ENCODE measurements at places on chromosomes 16 and 17.

DNA sequence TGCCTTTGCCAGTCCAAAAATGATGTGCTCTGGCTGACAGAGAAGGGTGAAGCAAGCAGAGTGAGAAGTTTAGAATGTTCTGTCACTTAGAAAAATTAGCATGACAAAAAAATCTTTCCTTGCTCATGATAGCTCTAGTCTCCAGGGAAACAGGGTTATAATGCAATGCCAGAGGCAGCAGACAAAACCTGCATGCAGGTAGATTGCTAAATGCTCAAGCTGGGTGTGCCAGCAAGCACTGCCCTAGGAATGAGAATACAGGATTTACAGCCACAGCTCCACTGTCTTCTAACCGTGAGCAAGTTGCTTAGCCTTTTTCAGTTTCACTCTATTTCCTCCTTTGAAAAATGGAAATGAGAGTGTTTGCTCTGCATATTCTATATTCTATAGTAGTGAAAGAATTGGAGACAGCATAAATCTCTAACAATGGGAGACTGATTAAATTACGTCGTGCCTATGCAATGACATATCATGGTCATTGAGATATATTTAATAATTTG is 516.6 kb upstream of the C16orf82 start:
- no peak overlapping the region for H3K27ac ChIP-seq
- DNase-seq: no peak
- no peak overlapping the region for H3K4me3 ChIP-seq

DNA sequence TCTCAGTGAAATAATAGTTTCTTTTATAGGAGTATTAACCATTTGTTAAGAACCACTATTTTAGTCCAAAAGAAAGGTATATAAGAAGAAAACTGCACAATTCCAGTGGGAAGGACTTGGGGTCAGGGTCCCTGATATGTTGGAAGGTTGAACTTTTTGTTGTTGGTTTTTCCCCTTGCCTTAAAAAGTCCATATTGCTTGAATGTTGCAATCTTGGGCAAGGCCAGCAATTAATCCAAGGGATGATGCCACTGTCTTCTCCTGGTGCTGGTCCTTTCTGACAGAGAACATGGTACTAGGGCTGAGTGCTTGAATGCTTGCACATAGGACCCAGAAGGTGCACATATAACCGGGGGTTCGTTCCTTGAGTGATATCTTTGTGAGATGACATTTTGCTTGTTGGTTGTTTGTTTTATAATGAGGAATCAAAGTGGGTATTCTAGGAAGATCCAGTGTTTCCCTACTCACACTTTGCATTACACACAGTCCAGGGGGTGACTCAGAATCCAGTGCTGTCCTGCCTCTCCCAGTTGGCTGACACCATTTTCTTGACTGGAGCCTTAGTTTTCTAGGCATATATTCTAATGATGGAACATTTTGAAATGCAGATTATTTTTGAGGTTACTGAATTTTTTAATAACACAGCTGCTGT is 54.9 kb downstream of the SIAH1 start:
- no peak for DNase-seq
- no peak overlapping the region for H3K27ac ChIP-seq
- peaks cover 25% of the 10 kb centered on the region for H3K36me3 ChIP-seq
- no peaks in the 10 kb centered on the region for H3K27me3 ChIP-seq

- H3K4me1 ChIP-seq: peaks cover 83% of the 10 kb centered on the region
- H3K27me3 ChIP-seq: no peaks in the 10 kb centered on the region
- peak; percentile 76 for DNase-seq
- H3K36me3 ChIP-seq: peaks cover 22% of the 10 kb centered on the region
- H3K4me3 ChIP-seq: peak overlapping the region; percentile 83
These were observed 101.1 kb downstream of the XYLT1 start for GRCh38 chr16:17369421-17370222.

- no peaks in the 10 kb centered on the region for H3K36me3 ChIP-seq
- no peaks in the 10 kb centered on the region for H3K27me3 ChIP-seq
- no peaks in the 10 kb centered on the region for H3K4me1 ChIP-seq
- H3K4me3 ChIP-seq: no peak overlapping the region
These were observed 1029.6 kb downstream of the CDH11 start for GRCh38 chr16:64092271-64092670.

DNA sequence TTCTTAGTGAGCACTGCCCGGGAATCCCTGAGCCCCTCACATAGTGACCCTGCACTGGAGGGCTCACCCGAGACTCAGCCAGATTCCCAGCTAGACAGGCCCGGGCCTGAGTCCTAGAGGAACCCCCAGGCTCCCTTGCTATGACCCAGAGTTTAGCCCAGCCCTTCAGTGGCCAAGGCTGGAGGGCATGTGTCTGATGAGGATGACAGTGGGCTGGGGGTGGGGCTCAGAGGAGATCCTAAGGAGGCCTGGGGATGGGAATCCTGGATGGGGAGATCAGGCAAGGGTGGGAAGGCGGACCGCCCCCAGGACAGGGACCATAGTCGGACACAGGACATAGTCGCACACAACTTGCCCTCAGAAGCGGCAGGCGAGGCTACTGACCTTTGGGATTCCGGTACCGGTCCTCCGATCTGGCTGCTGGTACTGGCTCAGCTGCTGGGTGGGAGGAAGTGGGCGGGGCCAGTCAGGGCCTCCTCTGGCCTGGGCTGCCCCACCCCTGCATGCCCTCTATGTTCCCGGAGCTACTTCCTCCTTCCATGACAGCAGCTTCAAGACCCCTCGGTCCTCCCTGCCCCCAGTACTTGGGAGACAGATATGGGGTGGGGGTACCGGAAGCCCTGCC is 1.1 kb downstream of the CD79B start:
- peaks cover 12% of the 10 kb centered on the region for H3K4me1 ChIP-seq
- peaks cover under 1% of the 10 kb centered on the region for H3K27me3 ChIP-seq
- DNase-seq: peak; percentile 44
- H3K27ac ChIP-seq: peak overlapping the region; percentile 87
